WTC11 (cell line): ENCODE measurements at places on chromosomes 1 and 21.

- DNase-seq: no peak
Observed at GRCh38 chr1:196777603-196778002, 3.0 kb downstream of the CFHR3 start.

DNA sequence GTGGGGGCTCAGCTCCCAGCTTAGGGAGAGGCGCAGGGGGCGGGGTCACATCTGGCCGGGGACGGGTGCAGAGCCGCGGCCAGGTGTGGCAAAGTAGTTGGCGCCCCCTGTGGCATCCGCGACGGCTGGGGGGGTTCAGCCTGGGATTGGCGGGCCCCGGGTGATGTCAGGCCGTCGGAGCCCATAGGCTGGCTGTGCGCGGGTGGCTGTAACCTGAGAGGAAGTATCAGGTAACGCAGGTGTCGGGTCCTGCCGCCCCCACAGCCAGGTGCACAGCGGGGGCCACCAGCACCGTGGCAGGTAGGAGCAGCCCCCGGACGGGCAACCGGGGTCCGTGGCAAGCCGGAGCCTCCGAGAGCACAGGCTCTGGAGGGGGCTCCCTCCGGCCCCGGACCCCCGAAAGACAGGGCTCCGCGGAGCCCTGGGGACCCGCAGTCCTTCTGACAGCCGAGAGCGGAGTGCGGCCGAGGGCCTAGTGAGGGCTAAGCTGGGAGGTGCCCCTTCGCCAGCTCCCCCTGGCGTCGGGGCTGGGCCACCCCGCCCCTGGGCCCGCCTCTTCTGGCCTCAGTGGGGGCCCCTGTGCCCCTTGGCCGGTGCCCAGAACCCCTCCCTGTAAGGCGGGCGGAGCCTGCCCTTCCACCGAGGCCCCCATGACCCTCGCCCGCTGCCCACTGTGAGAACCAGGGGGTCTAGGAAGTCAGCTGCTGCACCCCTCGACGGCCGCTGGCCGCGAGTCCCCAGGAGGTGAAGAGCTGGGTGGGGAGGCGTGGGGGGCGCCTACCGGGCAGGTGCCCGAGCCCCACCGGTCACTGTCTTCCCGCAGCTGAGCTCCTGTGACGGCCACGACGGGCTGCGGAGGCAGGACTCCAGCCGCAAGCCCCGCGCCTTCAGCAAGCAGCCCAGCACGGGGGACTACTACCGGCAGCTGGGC is 17.9 kb downstream of the TNFRSF25 start:
- peak; percentile 98 for DNase-seq

DNA sequence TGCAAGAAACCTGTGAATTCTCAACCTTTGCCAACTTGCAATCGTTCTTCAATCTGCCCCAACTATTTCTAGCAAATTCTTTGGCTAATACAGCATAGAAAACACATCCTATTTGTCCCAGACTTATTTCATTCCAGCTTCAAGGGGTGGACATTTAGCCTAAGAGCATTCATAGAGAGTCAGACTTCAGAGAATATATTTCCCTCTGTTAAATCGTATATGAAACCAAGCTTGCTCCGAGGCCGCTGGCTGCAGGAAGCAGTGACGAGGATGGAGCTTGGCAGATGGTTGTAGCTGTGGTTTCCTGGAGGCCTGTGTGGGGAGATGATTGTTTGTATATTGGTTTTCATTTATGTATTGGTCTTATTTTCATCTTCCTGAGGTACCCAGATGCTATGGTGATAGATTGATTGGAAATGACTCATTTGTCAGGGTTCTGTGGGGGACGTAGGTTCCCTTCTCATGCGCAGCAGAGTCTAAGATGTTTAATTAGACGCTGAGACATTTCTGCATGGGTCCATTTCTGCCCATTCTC is 26.1 kb downstream of the MAN1C1 start:
- no peak for DNase-seq

- no peak for DNase-seq
Observed at GRCh38 chr1:15214527-15214926, 32.5 kb upstream of the FHAD1 start.

- DNase-seq: no peak
Observed at GRCh38 chr1:171455967-171456366, 29.4 kb upstream of the PRRC2C start.

DNA sequence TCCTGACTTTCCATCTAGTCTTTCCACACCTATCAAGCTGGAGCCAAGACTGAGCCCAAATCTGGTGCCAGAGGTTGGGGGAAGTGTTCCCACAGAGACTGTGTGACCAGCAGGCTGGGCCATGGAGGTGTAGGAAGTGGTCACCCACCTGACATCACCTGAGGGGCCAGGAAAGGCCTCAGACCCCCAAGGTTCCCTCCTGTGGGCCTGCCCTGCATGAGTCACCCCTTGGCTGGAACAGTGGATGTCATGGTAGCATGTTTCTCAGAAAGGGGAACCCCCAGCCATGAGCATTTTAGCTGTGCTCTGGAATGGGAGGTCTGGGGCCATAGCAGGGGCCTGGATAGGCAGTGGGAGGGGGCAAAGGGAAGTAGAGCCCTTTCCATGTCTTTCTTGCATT is 5.7 kb upstream of the TNFRSF8 start:
- no peak for DNase-seq

GRCh38 chr1:39898648-39899603 is 2.8 kb downstream of the MYCL start:
- DNase-seq: peak; percentile 87

GRCh38 chr21:27562303-27562702 is 595.4 kb upstream of the ADAMTS5 start:
- DNase-seq: no peak
